Liver (tissue), 10 donors: ENCODE measurements at places on chromosomes 6 and 20.

DNA sequence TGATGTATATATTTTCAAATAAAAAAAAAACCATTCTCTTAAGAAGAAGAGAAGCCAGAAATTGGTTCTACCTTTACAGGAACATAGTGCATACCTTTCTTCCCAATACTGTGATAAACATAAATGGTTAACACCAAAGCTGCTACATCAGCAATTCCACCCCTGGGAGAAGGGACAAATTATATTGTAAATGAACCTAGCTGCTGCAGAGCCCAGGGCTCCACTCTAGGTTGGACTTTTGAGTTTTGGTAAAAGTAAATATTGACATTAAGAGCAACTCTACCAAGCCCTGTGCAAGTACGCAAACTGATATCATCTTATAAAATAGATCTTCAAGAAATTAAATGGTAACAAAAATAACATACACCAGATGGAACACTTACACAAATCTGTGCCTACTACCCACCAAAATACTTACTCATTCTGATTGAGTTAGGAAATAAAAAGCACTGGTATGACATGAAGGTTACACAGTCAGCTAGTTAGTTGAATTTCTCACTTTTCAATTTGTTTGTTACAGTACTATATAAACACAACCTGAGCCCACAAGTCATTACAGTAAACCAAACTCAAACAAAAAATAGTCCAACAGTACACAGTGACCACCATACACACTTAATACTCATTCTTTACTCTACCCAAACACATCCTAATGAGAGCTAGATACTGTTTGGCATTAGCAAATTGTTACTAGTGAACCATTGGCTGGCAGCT, 223.3 kb upstream of the HEY2 start:
- DNase-seq, result no peak

GRCh38 chr6:102417368-102417998, 1024.0 kb downstream of the GRIK2 start:
- DNase-seq, result no peak

GRCh38 chr6:169171951-169172350, 81.7 kb downstream of the THBS2 start:
- no peak for DNase-seq

DNA sequence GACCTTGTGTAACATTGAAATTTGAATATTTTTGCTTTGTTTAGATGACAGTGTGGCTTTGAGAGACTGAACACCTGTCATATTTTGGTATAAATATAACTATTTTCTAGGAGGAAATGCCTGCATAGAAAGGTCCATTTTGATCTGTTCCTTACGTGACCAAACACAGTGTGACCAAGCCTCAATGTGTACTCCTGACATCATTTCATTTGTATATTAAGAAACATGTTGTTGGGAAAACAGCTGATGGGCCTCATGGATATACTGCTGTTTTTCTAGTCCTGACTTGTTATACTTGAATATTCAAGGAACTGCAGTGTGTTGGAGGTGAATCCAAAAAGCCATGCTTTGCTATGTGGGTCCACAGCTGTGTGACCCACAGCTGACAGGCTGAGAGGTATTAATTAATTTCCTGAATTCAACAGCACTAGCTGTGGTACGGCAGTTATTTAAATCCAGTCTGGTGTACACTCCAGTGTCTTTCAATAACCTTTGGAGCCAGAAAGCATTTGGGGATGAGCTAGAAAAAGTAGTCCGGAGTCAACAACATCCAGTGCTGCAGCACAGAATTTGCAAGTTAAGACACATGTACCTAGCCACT, 18.9 kb downstream of the NCOA7 start:
- DNase-seq, result no peak

GRCh38 chr20:53238121-53238660, 266.0 kb downstream of the TSHZ2 start:
- no peak for DNase-seq

GRCh38 chr6:46240866-46241565, 70.2 kb upstream of the ENPP5 start:
- no peak for DNase-seq

DNA sequence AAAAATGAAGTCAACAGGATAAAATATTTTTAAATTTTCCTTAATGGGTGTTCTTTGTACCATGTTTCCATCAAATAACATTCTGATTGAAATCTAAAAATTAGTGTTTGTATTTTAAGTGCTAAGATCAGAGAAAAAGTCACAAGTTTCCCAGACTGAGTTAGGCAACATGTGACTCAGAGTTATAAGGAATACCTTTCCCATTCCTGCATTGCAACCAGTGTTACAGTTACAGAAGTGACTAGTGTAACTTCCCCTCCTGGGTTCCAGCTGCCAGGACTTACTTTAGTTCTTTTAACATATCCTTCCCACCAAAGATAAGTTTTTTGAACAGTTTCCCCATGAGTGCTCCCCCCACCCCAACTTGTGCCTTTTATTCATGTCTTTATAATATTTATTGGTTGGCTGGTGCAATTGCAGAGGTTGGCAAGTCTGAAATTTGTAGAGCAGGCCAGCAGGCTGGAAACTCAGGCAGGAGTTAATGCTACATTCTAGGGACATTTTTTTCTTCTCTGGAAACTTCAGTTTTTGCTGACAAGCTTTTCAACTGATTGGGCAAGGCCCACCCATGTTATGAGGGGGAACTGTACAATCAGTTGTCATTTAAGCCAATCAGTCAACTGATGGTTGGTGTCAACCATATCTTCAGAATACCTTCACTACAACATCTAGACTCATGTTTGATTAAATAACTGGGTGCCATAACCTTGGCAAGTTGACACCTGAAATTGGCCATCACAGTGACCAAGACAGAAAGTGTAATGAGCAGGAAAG, 22.9 kb upstream of the ESR1 start:
- DNase-seq, result no peak

DNA sequence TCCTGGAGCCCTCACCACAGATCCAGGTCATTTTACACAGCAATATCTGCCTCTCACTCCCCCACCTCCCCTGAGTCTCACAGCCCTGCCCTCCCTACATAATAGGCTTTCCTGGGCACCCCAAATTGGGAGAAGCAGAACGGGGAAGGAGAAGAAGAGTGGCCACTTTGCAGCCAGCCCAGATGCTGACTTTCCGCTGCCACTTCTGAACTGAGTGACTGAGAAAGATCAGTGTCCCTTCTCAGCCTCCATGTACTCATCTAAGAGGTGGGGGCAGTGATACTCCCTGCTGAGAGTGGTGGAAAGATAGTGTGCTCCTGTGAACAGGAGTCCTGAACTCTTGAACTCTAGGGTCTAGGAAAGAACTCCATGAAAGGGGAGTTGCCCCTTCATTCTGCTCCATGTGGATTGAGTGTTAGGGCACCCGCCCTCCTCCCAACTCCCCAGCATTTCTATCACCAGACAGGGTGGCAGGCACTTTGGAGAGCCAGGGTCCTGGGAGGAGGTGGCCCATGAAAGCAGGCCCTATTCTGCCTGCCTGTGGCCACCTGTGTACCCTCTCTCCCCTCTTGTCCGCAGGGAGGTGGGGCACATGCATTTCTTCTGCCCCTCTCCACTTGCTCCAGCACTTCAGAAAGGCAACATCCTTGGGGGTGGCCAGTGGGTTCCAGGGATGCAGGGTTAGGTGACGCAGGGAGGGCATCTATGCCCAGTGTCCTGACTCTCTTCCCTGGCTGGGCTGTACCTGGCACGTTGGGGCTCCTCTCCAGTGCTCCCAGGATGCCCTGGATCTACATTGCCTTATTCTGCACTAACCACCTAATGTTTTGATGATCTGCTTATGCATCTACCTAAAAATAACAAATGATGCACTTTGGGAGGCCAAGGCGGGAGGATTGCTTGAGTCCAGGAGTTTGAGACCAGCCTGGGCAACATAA, 38.3 kb upstream of the MRPS18A start:
- DNase-seq, result no peak

DNA sequence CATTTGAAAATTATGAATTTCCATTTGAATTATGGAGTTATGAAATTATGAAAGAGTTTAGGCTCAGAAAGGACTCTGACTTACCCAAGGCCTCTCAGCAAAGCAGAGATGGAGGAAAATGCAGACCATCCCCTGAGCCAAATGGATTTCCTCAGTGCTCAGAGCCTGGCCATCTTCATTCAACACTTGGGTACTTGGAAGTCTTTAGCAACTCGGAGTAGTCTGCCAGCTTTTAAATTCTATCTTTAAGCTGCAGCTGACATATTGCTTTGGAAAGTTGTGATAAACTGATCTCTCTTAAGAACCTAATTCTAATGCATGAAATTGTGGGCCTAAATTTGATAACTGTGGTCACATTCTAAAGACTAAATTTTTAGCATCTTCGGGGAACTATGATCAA, 315.4 kb downstream of the SAMD5 start:
- DNase-seq, result no peak

DNA sequence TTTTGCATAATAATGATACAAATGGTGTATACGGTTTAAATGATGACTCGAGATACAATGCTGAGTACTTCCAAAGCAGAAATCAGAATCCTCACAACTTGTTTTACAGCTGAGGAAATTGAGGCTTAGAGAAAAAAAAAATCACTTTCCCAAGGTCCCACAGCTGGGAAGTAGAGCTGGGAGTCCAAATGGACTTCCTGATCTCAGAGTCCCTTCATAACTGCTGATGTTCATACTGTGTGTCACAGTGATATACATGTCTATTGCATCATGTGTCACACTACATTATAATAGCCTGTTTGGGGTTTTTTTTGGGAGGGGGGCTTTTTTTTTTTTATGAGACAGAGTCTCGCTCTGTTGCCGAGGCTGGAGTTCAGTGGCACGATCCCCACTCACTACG, 8.5 kb downstream of the HM13 start:
- no peak for DNase-seq

- no peak for DNase-seq
Measured at GRCh38 chr6:137811121-137811915, 55.7 kb upstream of the TNFAIP3 start.

GRCh38 chr20:19785173-19785982, 27.3 kb downstream of the RIN2 start:
- DNase-seq, result no peak

GRCh38 chr6:80434691-80435350, 328.4 kb downstream of the BCKDHB start:
- no peak for DNase-seq

GRCh38 chr20:20624914-20625313, 87.5 kb downstream of the RALGAPA2 start:
- DNase-seq, result no peak

GRCh38 chr6:107704347-107705013, 119.6 kb downstream of the SCML4 start:
- DNase-seq, result no peak

DNA sequence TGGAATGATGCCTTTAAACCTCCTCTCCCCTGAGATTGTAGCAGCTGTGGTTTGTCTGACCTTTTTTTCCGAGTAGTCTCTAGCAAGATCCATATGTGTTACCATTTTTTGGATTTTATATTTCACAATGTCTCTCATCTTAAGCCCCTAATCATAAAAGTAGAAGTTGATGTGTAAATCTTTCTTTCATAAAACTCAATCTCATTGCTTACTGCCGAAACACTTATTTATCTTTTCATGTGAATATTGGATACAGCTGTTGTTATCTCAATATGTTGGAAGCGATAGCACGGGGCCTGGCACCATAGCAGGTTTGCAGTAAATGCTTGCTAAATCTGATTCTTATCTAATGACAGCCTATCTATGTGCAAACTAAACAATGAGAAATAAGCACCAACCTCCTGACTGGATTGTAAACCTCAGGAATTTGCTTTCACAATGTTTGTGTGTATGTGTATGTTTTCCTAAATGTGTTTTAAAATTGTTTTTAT, 14.2 kb downstream of the SMPDL3A start:
- DNase-seq, result no peak

DNA sequence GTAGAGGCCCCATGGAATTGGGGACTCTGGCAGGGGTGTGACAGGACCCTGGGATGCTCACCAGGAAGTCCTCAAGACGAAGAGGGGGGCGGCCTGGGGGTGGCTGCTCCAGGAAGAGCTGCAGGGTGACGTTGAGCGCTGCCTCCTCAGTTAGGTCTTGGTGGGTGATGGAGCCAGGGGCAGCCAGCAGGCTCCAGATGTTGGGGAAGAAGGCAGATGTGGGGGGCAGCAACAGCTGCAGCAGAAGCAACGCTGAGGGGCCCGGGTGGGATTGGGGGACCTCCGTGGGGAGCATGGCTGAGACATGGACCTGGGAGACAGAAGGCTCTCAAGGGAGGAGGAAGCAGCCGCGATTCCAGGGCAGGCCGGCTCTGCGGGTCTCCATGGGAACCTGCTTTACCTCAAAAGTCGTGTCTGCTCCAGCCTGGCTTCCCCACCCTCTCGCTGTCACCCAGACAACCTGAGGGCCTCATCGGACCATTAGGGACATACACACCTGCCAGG, 591 bp downstream of the VWA7 start:
- DNase-seq, result no peak

GRCh38 chr6:164570801-164571200, 738.6 kb downstream of the C6orf118 start:
- DNase-seq, result no peak

- no peak for DNase-seq
Measured at GRCh38 chr20:34567892-34568865, 9.7 kb downstream of the MAP1LC3A start.

DNA sequence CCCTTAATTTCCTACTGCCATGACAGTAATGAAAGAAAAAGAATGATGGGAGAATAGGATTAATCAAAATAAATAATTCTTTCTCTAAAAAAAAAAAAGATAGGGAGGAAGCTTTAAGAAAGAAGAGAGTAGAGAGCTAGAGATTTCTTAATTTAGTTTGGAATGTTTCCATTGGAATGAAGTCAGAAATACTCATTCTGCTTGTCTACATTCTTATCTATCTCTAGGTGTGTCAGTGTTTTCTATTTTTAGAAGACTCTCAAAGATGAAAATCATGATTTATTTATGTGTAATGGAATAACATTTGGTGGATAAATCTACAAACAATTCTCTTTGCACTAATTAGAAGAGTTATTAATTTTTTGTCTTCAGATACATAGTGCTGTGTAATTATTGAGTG, 38.0 kb upstream of the HIVEP1 start:
- no peak for DNase-seq
